Occipital lobe (tissue), 3 donors: ENCODE measurements at places on chromosomes 1 and 21. TPM values are rescaled to one million over a fixed set of nuclear protein-coding genes. Genes with fewer than 3 reads are reported as not detected.

GRCh38 chr1:67566803-67567377 is 118.1 kb upstream of the GADD45A start:
- DNase-seq: no peak

DNA sequence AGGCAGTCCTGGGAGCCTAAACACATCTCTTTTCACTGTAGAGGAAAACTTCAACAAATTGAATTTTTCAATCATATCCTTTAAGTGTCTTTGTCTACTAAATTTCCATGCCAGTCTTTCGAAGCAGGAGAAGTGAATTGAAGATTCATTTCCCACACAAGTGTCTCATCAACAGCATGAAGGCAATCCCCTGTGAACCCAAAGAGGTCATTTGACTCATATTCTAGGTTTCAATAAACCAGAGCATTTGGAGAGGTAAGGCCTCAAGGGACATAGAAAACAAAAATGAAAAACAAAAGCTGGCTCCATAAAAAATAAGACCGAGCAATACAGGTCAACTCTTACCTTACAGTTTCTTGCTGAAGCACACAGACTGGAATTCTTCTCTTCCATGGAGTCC is 94.1 kb upstream of the ATP1B1 start:
- DNase-seq: no peak

DNA sequence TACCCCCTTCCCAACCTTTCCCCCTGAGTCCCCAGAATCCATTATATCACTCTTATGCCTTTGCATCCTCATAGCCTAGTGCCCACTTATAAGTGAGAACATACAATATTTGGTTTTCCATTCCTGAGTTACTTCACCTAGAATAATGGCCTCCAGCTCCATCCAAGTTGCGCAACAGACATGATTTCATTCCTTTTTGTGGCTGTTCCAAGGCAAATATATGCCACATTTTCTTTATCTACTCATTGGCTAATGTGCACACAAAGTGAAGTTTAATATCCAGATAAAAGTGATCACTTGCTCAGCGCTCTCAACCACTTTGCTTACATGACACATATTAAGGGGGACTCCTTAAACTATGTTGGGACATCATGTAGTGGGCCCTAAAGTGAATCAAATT is 72.4 kb upstream of the TIAM1 start:
- no peak for DNase-seq

DNA sequence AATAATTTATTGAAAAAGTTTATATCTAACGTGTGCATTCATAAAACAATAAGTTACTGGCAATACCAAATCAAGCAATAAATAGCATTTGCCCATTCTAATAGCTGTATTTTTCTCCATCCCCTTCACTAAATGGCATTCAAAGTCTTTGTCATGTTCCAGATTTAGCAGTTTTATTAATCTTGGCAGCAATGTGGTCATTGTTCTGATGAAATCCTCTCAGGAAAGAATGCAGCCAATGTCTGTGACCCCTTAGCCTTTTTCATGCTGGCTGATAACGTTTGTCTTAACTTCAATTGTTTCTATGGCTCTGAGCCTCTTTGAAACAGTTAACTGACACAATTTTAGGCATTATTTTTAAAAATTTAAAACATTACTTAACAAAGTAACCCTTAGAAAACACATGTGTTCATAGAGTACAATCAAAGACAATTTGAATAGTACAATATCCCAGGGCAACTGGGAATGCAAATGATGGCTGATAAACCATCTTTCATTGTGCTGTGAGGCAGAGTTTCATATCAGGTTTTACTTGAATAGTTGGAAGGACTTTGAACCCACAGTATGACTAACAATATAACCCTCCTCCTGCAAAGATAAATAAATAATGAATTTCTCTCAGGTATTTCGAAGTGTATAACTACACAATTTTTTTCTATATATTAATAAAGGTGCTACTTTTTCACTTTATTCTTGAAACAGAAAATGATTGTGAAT is 217.5 kb downstream of the LRRIQ3 start:
- no peak for DNase-seq

GRCh38 chr21:44297525-44298290 is 2.1 kb upstream of the PFKL start:
- DNase-seq: peak; percentile 75

DNA sequence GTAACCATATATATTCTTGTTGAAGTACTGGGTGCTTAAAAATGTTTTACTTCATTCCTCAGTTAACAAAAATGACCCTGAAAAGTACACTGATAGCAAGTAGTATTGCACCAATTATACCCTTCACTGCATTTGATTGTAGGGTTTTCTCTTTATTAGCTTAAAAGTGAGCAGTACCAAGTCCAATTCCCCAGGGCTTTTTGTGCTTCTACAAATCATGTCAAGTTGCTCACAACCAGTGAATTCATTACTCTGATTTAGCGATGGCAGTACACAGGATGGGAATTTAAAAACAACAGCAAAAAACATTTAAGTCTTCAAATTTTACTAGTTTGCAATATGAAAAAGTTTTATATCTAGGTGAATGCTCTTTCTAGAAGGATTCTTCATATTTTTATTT is 436.4 kb downstream of the PTBP2 start:
- DNase-seq: no peak

- DNase-seq: no peak
Measured at GRCh38 chr1:222071387-222071786, 329.5 kb upstream of the DUSP10 start.

DNA sequence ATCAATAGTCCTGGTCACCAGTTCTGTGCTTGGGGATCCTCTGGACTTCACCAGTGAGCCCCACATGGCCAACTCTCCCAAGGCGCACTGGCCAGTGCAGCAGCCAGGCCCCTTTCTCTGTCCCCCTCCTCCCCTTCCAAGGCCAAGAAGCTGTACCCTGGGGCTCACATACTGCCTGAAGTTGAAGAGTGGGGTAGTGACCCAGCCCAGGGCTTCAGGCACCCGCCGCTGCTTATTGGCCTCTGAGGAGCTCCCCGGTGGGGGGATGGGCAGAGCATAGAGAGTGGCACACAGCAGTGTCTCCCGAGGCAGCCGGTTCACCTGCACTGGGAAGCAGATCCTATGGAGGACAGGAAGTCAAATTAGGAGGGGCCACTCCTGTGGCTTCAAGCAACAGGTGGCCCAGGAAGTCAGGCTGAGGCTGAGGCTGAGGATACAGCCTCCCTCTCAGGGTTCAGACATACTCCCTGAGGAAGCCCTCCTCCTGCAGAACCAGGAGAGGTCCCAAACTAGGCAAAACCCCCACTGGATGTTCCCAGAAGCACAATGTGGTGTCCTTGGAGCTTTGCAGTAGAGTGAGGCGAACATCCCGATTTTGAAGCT is 38.2 kb upstream of the PPP1R15B start:
- DNase-seq: no peak

Gene OR2T35
- not detected for total RNA-seq

DNA sequence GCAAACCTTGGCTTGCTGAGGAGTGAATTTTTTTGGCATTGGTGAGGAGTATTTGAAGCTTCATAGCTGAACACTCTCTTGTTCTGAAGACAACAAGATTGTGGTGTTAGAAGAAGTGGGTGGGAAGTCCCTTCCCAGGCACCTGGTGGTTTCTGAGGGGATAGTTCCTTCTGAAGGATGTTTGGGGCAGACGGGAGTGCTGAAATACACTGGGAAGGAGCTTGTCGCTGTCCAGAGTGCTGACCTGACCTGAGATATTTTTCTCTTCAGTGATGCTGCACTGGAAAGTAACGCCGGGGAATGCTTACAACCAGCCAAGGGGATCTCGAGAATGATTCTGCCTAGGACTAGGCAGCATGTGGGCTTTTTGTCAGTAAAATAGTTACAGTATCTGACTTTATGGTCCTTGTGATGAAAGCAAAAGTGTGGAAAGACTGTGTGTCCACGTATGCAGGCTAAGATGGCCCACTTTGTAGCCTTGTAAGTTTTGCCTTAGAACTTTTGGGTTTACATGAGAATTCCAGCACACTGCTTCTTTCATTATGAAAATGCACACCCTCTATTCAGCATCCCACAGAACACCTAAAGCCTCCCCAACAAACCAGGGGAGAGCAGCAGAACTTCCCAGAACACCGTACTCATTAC is 33.1 kb upstream of the NFASC start:
- no peak for DNase-seq

Gene SYPL2
- total RNA-seq: not detected

Gene FCRL6
- not detected for total RNA-seq

GRCh38 chr1:36092166-36092797 is 3.6 kb downstream of the ADPRS start:
- no peak for DNase-seq

GRCh38 chr1:156852418-156852874 is 6.5 kb downstream of the INSRR start:
- DNase-seq: no peak

DNA sequence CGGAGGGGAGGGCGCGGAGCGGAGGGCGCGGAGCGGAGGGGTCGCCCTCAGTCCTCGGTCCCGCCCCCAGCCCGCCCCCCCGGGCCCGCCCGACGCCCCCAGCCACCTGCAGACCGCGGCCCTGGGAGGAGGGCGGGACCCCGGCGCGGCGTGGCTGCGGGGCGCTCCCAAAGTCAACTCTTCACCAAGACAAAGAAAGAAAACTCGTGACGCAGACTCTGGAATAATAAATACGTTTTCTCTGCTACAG is 1.2 kb downstream of the HES4 start:
- DNase-seq: no peak

GRCh38 chr1:82090104-82090503 is 289.4 kb downstream of the ADGRL2 start:
- DNase-seq: no peak

DNA sequence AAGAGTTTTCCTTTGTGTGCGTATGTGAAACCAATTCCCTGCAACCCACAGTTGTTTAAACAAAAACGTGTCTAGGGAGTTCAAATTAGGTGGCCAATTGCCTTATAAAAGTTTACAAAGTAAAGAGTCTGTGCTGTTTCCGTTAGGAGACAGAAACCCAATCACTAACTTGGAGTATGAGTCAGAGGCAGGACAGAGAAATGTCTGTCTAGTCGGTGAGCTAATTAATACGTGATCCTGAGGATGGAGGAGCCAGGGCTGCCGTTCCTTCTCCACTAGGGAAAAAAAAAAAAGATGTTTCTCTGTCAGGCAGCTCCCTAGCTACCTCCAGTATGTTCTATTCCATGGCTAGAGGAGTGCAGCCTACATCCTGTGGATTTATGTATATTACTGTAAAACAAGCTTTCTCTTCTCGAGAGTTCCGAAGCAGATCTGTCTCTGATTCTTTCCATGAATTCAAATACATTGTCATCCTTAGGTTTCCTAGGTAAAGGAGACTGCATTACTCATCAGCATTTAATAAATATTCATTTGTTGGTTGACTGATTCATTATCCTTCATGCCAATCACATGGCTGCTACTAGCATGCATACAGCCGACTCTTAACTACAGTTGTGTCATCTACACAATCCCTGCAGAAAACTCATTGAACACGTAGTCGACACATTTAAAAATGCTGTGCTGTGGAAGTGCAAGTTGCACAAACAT is 430.6 kb downstream of the KIF26B start:
- DNase-seq: no peak

GRCh38 chr1:99599678-99600175 is 46.2 kb upstream of the PALMD start:
- no peak for DNase-seq

GRCh38 chr1:91226741-91227140 is 177.9 kb downstream of the HFM1 start:
- no peak for DNase-seq

Gene LCE1B
- total RNA-seq: not detected

- no peak for DNase-seq
Measured at GRCh38 chr1:177897281-177897997, 72.4 kb downstream of the SEC16B start.

Gene AADACL3
- not detected for total RNA-seq

Gene FNBP1L
- total RNA-seq: 280 TPM

Gene DISP1
- total RNA-seq: 12.2 TPM

Gene F13B
- total RNA-seq: not detected

- no peak for DNase-seq
Measured at GRCh38 chr1:161784968-161785367, 18.8 kb downstream of the ATF6 start.

- no peak for DNase-seq
Measured at GRCh38 chr1:119040906-119041305, 52.8 kb upstream of the TBX15 start.

GRCh38 chr21:40766381-40766780 is 80.6 kb downstream of the DSCAM start:
- DNase-seq: no peak

Gene HSD11B1
- total RNA-seq: not detected

DNA sequence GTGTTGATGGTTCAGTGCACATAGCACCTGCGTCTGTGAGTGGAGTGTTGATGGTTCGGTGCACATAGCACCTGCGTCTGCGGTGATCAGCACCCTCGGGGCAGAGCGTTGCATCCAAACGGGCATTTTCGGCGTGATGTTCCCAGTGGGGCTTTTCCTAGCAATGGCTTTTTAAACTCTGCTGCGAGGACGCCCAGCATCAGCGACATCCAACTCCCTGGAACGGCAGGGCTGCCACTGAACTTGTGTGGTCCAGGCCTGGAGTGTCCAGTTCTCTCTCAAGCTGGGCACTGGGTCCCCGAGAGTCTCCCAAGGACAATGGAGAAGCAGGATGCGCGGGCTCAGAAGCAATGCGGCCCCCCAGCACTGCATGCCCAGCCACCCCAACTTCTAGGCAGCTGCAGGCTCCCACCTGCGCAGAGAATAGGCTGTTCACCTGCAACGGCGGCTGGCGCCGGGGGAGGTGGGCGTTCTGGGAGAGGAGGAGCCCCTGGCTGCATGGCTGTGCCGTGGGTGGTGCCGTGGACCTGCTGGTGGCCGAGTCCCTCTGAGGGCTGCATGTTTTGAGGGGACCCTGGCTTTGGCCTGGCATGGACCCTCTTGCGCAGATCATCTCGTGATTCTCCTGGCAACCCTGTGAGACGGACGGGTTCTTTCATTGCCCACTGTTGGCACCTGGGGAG is 10.1 kb upstream of the C1orf174 start:
- DNase-seq: no peak

DNA sequence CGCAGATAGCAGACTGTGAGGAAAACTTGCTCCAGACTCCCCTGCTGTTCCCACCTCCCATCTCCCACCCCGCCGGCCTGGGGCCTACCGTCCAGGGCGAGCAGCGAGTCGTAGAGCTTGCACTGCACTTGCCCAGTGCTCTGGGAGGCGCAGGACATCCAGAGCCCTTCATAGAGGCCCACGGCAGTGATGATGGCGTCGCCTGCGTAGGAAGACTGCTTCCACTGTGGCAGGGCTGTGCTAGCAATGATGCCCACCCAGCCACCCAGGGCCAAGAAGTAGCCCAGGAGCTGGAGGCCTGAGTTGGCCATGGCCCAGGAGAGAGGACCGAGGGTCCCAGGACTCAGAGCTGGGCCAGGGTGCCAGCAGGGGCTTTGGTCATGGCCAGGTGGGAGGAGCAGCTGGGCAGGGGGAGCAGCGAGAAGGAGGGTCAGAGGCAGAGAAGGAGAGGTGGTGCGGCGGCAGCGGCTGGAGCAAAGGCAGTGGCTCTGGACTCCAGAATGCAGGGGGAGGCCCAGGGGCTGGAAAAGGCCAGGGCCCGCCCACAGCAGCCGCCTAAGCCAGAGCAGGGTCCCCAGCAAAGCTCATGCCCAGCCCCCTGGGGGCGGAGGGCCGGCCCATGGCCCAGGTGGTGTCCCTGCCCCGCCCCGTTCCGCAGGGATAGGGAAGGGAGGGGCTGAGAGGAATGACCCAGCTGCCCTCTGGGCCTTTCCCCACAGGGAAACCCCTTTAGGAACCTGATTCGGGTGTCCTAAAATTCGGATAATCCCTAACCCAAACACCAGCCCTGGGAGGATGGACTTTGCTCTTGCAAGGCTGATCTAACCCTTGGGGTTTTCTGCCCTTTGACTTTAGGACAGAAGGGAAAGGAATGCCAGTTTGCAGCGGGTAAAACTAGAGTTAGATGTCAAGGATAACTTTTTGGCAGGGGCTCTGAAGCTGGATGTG is at the start of gene CLDN19:
TSS of gene CLDN19 (minus strand) at position 484 of the 948 bp plus-strand sequence. CDS start at position 311, 173 bp downstream.
- DNase-seq: no peak

Gene TDRD5
- 2.7 TPM for total RNA-seq
